Left cardiac atrium (tissue), 4 donors: ENCODE measurements at places on chromosomes 11 and 22. TPM values are rescaled to one million over a fixed set of nuclear protein-coding genes. Genes with fewer than 3 reads are reported as not detected.

GRCh38 chr11:57649826-57650738 is at the start of gene YPEL4:
Gene YPEL4, minus strand, starts transcription at chr11:57649912. Its CDS starts 2,805 bp downstream, at chr11:57647107.
- peak; percentile 61 for DNase-seq

Gene MUC5B
- not detected for total RNA-seq

Gene DDB1
- 107 TPM for total RNA-seq

Gene TPBGL
- total RNA-seq: 0.21 TPM

Gene CCDC90B
- 30.4 TPM for total RNA-seq

Gene APOL5
- not detected for total RNA-seq
